ENCODE measurements at places on chromosomes 2 and 18. TPM values are rescaled to one million over a fixed set of nuclear protein-coding genes. Genes with fewer than 3 reads are reported as not detected.

MYCN gene
- total RNA-seq = 3.1 TPM

GRCh38 chr2:238379096-238379810 lies 47.5 kb upstream of the ASB1 start:
- DNase-seq = peak; percentile 57

DNA sequence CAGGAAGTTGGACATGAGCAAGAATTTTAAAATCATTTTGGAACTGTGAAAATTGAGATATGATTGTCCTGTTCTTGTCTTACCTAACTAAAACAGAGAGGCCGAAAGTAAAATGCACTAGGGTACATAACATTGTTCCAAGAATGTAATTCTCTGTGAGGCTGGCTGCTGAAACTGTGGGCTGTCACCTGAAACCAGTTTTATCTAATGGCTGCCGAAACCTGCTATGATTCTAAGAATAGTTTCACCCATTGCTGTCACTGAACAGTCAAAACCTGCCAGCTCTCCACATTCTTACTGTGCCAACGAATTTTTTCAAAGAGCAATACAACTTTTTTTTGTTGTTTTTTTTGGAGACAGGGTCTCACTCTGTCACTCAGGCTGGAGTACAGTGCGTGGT lies 119.3 kb upstream of the ZSWIM2 start:
- DNase-seq = no peak

DNA sequence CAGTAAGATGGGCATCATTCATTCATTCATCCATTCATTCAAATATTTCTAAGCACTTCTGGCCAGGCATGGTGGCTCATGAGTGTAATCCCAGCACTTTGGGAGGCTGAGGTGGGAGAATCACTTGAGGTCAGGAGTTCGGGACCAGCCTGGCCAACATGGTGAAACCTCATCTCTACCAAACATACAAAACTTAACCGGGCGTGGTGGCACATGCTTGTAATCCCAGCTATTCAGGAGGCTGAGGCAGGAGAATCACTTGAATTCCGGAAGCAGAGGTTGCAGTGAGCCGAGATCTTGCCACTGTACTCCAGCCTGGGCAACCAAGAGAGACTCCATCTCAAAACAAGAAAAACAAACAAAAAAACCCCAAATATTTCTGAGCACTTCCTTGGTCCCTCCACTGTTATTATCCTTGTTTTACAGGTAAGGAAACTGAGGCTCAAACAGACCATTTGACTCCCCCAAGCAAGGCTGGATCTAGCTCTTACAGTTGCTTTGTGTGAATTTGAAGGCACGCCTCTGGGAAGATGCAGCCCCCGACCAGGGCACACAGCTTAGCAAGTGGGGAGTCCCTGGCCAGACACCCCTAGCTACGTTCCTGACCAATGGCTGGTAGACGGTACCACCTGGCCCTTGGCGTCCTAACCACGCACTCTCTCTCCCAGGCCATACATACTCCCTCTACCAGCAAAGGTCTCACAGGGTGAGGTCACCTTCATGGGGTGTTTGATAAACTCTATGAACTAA lies 50.6 kb upstream of the ODC1 start:
- DNase-seq = no peak

- no peak for DNase-seq
Observed at GRCh38 chr2:201205515-201205849, 22.5 kb downstream of the CASP10 start.
